Muscle of leg (tissue), 16 donors: ENCODE measurements at places on chromosomes 4 and X. TPM values are rescaled to one million over a fixed set of nuclear protein-coding genes. Genes with fewer than 3 reads are reported as not detected.

The ADAMTS3 gene
- total RNA-seq = 4.5 TPM

GRCh38 chr4:168791376-168791775, 218.7 kb downstream of the CBR4 start:
- no peak for DNase-seq

DNA sequence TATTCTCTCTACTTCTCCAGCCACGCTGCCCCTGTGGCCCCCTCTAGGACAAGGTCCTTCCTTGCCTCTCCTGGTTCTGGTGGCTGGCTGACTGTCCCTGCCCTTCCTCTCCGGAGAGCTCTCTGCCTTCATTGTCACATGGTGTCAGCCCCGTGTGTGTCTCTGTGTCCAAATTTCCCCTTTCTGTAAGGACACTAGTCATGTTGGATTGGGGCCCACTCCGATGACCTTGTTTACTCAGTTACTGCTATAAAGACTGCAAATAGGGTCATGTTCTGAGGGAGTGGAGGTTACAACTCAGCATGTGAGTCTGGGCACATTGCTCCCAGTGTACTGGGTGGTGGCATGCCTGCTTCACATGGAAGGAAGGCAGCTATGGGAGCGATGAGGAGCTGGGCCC, 129.5 kb upstream of the PSAPL1 start:
- no peak for DNase-seq

DNA sequence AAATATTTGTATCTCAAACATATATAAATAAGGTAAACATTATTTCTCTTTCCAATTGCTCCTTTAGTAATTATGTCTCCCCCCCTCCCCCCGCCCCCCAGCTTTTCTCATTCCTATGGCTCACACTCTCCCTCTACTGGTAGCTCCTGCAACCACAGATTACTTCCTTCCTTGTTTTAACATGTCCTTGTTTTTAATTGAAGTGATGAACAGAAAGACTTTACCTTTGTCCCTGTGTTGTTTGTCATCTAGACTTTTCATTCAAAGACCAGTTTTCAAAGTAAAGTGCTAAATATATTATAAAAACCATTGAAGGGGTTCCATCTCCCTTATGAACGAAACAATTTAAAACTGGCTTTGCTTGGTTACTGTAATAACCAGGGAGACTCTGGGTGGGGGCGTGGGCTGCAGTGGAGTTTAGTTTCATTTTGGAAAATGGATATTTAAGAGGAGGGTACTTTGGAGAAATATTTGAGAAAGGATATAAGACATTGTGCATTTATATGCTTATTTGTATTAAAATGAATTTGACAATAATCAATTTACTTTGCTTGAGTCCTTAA, 352.9 kb downstream of the RAPGEF2 start:
- peak; percentile 56 for DNase-seq

GRCh38 chr4:83252782-83253405, 31.7 kb downstream of the COQ2 start:
- peak; percentile 61 for DNase-seq

- no peak for DNase-seq
Observed at GRCh38 chr4:155966171-155966570, 12.5 kb upstream of the CTSO start.

- DNase-seq = no peak
Observed at GRCh38 chr4:110184140-110184790, 14.2 kb downstream of the ELOVL6 start.

- DNase-seq = no peak
Observed at GRCh38 chr4:48557478-48557877, 67.4 kb downstream of the ZAR1 start.

DNA sequence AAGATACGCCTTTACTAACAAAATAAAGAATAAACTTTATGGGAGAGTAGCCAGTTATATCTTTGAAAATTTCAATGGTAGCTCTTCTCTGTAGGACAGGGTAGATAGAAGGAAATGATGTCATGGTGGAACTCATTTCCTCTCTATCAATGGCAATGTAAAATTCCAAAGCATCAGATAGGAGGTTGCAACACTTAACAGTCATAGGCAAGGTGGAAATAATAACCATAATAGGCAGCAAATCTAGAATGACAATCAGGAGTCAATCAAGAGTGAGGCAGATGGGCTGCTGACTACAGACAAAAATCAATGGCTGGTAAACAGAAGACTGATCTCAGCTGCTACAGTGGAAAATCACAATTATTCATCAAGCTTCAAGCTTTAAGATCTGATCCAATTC, 53.9 kb upstream of the TET2 start:
- no peak for DNase-seq

The SPARCL1 gene
- total RNA-seq = 314 TPM

GRCh38 chr4:18007625-18008024, 13.9 kb downstream of the LCORL start:
- no peak for DNase-seq

DNA sequence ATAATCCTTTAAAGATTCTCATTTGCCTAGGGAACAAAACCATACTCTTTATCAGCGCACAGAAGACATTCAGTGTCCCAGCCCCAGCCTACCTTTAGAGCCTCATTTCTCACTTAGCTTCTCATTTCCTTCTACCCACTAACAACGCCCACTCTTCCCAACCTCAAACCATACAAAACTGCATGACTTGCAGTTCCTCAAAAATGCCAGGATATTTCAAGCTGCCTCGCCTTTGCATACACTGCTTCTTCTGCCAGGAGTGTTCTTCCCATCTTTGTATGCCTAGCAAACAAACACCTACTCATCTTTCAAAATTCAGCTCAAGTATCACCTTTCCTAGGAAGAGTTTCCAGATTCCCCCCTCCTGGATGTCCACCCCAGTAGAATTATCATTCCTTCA, 129.9 kb upstream of the ADGRL3 start:
- no peak for DNase-seq

The IL13RA2 gene
- 0.09 TPM for total RNA-seq

The HGFAC gene
- 0.80 TPM for total RNA-seq

DNA sequence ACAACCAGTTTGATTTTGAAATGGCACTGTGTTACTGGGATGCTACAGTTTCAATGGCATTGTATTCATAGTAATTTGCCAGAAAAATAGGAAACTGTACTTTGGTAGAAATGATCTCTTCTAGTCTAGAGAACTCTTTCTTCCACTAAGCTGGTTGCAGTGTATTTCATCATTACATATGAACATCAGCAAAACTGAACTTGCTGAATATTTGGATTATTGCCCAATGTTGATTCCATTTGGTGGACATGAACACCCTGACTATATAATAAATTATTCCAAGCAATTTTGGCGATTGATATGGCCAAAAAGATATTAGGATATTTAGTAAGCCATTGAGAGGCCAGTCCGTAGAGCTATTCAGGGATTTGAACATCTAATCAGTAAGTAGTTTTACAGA, 191.8 kb upstream of the CXorf66 start:
- DNase-seq = peak; percentile 20

GRCh38 chrX:95427389-95427788, 1257.3 kb upstream of the DIAPH2 start:
- DNase-seq = peak; percentile 4

The CYTL1 gene
- total RNA-seq = 11.0 TPM

The MAGEC3 gene
- 0.04 TPM for total RNA-seq

DNA sequence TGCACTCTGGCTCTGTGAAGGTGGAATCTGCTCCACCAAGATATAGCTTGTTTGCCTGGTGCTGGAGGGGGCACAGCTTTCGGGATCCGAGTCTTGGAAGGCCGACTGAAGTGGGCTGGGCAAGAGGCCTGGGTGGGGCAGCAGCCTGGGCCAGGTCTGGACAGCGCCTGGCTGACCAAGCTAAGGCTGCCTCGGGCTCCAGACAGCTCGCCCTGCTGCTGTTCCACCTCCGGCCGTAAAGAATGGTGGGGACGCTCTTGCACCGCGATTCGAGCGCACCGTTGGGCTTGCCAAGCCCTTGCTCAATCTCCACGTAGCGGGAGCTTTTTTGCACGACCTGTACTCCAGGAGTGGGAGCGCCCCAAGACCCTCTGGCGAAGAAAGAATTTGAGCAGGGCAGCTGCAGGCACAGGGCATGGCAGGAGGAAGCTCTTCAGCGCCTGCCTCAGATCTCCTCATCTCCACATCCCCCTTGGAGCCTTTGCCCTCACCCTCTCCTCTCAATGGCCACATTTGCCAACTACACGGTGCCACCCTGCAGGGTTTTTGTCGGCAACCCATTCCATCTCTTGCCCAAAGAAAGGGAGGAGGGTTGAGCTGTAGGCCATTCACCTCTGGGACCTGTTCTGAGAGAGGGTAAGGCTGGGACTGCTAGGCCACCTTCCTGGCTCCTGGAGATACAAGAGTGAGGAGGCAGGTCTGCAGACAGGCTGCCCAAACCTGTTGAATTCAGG, 18.9 kb downstream of the CNGA2 start:
- peak; percentile 74 for DNase-seq
